ENCODE measurements at places on chromosomes 1 and 21.

- no peak for DNase-seq
Measured at GRCh38 chr1:207807690-207808321, 56.0 kb downstream of the CD46 start.

DNA sequence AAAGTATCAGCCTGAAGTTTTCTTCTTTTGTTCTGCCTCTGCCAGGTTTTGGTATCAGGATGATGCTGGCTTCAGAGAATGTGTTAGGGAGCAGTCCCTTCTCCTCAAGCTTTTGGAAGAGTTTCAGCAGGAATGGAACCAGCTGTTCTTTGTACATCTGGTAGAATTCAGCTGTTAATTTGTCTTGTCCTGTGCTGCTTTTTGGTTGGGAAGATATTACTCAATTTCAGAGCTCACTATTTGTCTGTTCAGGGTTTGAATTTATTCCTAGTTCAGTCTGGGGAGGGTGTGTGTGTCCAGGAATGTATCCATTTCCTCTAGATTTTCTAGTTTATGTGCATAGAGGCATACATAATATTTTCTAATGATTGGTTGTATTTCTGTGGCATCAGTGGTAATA lies 12.8 kb downstream of the ZNF678 start:
- DNase-seq, result no peak

GRCh38 chr1:36408479-36408878 lies 10.8 kb upstream of the LSM10 start:
- no peak for DNase-seq

DNA sequence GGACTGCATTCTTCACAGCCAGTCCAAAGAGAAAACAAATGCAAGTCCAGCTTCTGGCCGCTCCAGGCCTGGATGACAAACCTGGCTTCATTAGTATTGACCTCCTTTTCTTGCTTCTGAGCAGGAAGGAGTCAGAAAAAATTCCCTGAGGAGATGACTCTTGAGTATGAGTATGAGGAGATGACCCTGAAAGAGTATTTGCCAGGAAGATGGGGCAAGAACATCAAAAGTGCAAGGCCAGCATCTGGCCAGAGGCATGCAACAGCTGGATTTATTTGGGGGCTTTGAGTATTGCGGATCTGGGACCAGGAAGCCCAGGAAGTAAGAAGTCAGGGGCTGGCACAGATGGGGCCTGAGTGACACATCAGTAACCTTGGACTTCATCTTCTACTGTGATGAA lies 113.9 kb downstream of the GLIS1 start:
- no peak for DNase-seq

DNA sequence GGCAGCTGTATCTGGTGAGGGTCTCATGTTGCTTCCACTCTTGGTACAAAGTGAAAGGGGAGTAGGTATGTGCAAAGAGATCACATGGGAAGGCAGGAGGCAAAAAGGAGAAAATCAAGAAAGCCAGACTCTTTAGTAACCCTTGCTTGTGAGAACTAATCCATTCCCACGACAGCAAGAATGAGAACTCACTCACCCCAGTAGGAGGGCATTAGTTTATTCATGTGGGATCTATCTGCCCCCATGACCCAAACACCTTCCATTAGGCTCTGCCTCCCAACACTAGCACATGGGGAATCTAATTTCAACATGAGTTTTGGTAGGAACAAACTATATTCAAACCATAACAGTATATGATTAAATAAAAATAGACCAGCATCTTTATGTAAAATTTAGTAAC lies 57.6 kb downstream of the ZNHIT6 start:
- DNase-seq, result no peak

GRCh38 chr1:111559736-111560279 lies 56.4 kb upstream of the ADORA3 start:
- no peak for DNase-seq

DNA sequence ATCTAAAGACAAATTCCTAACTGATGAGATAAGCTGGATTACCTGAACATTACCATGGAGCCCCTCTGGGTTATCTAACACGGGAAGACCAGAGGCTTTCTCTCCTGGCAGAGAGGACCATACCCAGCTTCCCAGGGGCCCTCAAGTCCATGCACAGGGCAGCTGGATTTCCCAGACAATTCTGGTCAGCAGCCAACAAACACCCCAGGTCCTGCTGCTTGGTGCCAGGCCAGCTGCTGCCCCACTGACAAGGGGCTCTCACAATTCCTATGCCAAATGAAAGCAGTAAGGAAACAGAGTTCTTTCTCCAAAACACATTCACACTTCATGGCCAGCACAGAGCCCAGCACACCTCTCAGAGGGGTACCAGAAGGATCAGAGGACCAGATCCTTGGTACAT lies 114.2 kb downstream of the HLCS start:
- DNase-seq, result no peak

GRCh38 chr1:78474092-78474491 lies 16.7 kb upstream of the PTGFR start:
- no peak for DNase-seq

DNA sequence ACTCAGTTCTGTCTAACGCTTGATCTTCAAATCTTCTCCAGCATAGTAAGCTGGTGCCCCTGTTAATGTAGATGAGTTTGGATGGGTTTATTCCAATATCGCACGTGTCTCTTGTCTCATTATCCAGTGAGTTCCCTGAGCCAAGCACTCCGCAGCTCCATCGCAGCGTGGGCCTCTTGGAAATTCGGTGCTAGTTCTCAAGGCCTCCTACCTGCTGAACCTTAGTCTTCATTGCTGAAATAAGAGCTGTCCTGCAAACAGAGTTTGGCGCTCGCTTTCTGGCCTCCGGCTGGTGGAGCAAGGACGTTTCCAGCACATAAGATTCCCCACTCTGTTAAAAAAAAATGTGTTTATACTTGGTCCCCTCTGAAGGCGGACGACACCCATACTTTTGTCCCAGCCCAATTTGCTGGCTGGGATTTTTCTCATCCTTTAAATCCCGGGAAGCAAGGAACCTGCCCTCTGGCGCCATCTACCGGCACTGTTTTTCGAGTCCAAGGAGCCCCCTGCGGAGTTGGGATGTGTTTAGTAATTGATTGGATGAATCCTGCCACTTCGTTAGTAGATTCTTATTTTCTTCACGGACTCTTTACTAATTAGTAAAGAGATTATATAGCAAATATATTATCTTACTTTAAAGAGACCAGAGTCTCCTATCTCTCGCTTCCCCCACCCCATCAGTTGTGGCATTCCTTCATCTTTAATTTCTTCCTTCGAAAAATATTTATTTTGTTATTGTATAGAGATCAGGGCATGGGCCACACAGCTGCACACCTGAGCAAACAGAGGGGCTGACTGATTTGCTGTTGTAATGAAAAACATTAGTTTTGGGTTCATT lies 14.7 kb downstream of the JUN start:
- DNase-seq, result peak; percentile 38

GRCh38 chr1:205596876-205597275 lies 34.9 kb downstream of the ELK4 start:
- no peak for DNase-seq

DNA sequence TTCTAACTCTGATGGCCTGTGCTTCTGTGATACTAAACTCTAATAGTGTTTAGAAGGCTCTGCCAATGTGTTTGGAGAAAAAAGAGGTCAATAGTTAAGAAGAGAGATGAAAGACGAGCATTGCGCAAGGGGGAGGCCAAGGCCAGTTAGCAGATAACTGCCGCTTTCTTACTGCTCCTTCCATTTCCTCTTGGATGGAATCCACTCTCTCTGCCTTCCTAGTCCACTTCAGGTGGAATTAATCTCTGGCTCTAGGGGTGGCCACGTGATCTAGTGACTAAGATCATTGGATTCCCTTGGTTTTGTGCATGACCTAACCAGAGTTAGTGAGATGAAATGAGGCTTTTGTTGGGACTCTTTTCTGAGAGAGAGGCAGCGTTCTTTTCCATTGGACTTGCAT lies 148.3 kb downstream of the ACTL8 start:
- DNase-seq, result no peak

DNA sequence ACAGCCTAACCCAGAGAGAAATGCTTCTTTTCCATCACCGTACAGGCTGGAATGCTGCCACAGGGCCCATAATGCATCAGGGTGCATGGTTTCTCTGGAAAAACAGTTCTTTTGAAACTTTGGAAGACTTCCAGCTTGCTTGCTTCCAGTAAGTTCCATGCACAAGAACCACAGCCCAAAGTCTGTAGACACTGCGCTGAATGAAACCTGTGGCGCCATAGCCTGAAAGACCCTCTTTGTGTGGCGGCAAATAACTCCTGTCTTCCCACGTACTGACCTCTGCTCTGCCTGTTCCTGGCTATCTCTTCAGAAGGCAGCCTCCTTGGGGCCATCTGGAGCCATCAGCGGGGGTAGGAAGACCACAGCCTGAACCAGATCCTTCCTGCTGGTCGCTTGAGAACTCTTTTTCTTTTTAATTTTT lies 15.1 kb downstream of the MIIP start:
- DNase-seq, result no peak

DNA sequence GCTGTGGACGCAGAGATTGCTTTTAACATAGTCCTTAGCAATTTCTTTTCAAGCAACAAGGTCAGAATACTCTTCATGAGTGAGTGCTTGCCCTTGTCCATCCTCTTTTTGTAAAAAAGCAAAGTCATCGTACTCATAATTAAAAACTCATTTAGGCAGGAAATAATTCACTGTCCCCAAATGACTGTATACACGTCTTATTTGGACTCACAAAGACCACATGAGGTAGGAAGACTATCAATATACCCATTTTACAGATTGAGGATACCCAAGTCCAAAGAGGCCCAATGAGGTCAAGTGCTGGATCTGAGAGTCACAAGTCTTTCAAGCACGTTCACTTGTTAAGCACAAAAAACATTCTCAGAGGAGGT lies 13.2 kb downstream of the ITPKB start:
- no peak for DNase-seq

DNA sequence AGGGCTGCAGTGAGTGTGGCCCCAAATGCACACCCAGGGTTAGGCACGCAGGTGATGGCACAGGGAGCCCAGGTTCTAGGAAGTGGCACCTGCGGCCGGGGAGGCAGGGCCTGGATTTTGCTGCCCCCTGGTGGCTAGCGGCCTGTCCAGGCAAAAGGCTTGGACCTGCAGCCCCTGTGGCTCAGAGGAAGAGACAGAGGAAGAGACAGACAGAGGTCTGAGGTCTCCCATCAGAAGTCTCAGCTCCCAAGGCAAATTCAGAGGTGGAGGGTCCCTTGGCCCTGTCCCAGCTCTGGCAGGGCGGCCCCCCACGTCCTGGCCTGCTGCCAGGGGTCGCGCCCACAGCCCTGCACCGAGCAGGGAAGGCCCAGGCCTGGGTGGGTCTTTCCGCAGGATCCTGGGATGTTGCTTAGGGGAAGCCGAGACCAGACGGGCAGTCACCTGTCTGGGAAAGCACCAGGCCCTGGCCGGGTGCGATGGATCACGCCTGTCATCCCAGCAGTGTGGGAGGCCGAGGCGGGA lies 8.0 kb upstream of the TNFRSF14 start:
- DNase-seq, result peak; percentile 78

DNA sequence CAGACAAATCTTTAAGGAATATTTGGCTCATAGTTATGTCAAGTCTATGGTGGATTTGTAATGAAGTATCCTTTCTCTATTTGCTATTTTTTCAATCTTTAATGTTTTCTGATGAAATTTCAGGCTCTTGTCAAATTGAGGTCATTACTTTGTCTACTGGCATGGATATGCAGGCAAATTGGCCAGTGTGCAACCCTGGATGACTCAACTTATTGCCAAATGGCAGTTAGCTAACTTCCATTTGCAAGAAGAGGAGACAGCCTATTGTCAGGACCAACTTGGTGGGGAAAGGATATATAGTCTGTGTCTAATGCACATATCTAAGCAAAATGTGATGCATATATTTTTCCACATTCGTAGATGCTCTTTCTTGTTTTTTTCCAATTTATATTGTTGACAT lies 530.5 kb downstream of the PTBP2 start:
- no peak for DNase-seq

GRCh38 chr1:110228381-110228780 lies 18.3 kb downstream of the KCNC4 start:
- no peak for DNase-seq

Data from activated CD4-positive, alpha-beta T cell treated with anti-CD3 and anti-CD28 coated beads for 24 hours (primary cell).